ENCODE measurements at places on chromosomes 7 and 10.

GRCh38 chr10:75000748-75001321 lies 110.6 kb upstream of the SAMD8 start:
- DNase-seq = no peak

DNA sequence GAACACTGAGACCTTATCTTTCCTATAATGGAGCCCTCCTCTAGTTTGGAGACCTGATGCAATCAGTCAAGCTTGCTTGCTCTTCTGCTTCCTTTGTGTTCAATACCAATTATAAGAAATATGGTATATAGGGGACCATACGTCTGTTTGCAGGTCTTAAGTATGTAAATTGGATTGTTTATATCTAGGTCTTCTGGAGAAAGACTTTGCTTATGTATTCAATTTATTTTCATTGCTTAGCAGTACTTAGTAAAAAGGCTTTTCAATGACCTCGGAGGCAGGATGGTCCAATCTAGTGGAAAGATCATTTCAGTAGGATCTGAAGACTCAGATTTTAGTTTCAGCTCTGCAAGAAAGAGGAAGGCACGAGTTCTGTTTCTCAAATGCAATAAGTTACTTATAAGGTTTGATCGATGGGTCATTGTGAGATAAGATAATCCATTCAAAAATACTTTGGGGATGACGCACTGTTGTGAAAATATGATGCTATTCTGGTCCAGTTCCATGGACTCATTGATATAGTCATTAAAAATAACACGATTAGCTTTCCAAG lies 571.6 kb downstream of the SH2D4B start:
- no peak for DNase-seq

GRCh38 chr10:15483215-15484075 lies 112.4 kb upstream of the FAM171A1 start:
- DNase-seq = no peak

DNA sequence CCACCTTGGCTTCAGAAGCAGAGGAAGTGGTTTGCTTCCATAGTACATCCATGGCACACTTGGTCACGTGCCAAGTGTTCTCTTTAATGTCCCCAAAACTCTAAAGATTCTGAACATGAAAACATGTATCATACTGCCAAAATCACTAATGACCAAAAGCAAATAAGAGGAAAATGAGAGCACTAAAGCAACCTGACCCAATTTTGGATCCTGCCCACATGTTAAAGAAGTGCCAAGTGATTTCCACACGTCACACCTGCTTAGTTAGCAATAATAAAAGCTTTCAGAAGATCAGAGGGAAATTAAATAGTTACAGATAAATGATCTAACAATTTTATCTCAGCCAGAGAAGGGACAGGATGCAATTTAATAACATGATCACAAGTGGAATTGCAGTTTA lies 1170.0 kb downstream of the XPNPEP1 start:
- DNase-seq = no peak

DNA sequence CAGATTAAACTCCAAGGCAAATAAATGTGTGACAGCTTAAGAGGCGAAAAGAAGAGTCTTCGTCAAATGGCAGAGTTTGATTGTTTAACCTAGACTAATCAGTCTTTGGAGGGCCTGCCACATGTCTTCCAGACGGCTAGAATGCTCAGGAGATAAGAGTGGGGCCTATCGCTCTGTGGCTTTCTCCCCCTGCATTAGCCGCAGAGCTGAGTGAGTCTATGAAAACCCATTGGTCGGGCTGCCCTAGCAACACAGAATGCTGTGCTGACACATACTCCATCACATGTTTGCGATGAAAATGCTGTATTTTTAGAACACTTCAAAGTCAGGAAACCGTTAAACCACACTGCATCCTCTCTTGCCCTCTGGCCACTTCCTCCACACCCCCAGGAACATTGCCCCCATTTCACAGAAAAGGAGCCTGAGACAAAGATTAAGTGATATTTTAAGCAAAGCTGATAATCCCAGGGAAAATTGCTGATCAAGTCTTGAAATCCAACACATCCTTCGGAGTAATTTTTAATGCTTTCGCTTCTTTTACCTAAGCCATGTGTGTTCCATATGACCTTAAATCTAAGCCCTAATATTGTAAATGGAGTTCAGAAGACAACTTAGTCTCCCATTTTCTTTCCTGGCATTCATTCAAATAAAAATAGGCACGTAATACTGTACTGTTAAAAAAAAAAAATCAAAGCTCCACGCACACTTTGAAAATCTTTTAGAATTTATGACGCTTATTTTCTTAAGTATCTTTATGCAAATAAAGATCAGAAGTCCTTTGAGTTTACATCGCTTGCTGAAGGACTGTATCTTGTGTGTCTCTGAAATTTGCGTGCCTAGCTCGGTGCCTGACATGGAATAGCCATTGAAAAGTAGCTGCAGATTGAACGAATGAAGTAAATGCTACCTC lies 161.2 kb downstream of the CELF2 start:
- DNase-seq = no peak

GRCh38 chr10:69318106-69318866 lies 40.0 kb downstream of the HK1 start:
- peak; percentile 79 for DNase-seq

- no peak for DNase-seq
These were observed 2.8 kb downstream of the KCTD7 start for GRCh38 chr7:66631471-66631870.
